NCI-H226 (cell line): ENCODE measurements at places on chromosomes 5 and 9.

- DNase-seq = peak; percentile 89
These were observed 6.0 kb upstream of the NEK6 start for GRCh38 chr9:124251605-124252378.

GRCh38 chr9:84169240-84169639 is 171.3 kb downstream of the SLC28A3 start:
- DNase-seq = peak; percentile 53

DNA sequence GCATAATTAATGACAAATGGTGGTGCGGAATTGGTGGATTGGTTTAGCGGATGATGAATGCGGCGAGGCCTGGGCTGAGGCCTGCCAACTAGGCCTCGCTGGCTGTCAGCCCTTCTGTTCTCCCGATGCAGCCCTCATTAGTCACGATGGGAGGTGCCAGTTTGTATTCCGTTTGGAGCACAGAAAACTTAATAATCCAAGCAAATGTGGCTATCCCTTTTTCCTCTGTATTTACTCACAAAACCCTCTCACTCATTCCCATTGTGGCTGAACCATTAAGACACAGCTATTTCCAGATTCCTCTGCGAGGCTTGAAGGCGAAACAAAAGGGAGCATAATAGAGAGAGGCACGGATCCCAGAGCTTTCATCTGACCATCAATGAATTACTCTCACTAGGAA is 114.3 kb downstream of the MVB12B start:
- no peak for DNase-seq

- DNase-seq = no peak
These were observed 622.3 kb downstream of the SEMA5A start for GRCh38 chr5:8923526-8923925.

DNA sequence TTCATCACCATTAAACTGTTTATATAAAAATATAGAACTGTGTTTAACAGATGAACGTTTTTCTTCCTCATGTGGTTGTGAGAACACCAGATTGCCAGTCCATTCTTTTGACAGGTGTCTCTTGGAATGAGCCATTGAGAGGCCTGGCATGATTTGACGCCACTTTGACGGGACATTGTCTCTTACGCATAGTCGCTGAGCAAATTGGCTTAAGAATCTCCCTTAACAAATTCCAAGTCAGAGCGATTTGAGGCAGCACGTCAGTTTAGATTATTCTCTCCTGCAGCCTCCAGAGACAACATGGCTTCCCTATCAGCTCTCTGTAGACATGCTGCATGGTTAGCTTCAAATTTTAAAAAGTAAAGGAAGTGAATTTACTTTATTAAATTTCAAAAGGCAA is 510.7 kb upstream of the ACO1 start:
- no peak for DNase-seq

DNA sequence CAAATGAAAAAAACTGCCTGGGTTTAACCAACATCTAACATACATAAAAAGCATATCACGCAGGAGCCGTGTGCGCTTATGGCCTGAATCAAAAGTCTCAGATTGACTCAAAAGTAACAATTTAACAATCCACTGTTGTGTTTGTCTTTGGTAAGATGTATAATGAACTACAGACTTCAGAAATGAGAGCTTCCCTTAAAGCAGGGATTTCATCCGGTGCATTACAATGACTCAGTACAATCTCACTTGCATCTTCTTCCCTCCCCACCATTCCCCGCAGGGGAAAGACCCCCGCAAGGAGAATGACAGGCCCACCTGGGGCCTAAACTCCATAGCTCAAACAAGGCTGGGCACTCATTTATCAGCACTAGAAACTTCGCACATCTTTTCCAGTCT is 1.4 kb downstream of the ZFR start:
- DNase-seq = no peak

GRCh38 chr5:122076669-122077365 is 1.2 kb downstream of the LOX start:
- peak; percentile 71 for DNase-seq

DNA sequence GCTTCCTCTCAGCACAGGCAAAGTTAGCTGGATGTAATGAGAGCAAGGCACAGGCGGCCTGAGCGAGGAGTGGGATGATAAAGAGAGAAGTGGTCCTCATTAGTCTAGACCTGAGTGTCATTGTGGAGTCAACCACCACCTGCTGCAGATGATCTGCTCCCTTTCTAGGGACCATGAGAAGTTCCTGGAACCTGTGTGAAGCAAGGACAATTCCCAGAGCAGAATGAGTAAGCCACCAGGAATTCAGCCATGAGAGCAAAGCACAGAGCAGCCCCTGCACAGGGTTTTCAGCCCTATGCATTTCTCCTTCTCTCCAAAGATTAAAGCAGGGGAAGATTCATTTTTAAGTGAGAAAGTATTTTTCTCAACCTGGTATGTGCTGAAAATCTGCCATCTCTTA is 146.8 kb upstream of the SPEF2 start:
- no peak for DNase-seq

DNA sequence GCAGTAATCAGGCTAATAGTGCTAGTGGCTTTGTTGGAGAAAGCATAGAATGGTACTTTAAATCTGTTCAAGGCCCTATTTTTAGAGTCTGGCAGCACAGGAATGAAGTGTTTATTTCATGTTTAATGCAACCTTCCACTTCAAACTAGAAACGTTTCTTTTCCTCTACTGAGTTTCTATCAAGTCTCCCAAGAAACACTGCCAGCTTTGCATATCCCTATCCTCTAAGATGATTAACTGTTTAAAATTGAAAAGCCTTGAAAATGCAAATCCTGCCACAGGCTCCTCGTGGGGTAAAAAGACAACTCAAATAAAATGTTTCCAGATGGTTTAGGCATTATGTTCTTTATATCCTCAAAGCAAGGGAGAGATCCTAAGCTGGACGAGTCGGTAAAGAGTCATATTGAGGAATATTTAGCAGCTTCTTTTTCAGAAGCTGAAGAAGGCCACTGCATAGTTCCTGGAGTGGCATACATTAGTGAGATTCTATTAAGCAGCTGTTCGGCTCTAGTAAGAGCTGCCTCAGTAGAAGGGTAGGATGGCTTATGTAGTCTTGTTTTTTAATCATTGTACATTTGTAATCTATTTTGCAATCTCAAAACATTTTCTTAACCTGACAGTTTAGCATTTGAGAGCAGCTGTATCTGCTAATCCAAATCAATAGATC is 251.2 kb downstream of the CHSY3 start:
- no peak for DNase-seq

GRCh38 chr5:91059409-91059808 is 323.7 kb downstream of the ARRDC3 start:
- no peak for DNase-seq

DNA sequence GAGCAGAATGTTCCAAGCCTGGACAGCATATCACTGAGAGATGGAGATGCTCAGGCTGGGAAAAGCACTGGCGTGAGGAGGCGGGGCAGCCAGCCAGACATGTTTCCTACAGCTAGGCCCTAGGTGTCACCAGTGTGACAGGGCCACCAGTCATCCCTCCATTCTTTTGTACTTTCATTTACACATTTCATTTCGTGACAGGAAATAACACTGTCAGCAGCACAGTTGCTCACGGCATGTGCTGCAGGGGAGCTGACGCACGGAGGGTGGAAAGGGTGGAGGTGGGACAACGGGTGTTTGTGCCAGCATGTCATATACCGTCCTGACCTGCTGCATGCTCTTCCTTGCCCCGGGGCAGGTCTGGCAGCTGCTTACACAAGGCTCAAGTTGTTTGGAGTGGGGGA is 14.8 kb upstream of the CEMIP2 start:
- no peak for DNase-seq

- peak; percentile 90 for DNase-seq
These were observed 23.2 kb downstream of the SLC46A2 start for GRCh38 chr9:112867275-112867991.

DNA sequence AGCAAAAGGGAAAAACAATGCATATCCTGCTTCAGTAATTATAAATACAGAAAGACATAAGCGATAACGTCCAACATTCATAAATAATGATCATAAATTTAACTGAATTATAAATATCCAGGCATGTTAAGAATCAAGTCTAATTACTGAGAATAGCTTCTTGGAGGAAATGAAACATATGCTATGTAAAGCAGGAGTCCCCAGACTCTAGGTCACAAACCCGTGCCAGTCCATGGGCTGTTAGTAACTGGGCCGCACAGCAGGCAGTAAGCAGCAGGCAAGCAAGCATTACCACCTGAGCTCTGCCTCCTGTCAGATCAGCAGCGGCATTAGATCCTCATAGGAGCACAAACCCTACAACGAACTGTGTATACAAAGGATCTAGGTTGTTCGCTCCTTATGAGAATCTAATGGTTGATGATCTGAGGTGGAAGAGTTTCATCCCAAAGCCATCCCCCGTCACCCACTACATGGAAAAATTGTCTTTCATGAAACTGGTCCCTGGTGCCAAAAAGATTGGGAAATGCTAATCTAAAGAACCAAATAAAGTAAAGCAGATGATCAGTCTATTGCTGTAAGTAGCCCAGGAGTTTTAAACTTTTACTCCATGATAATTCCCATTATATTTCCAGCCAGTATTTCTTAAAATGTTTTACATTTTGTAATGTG is 50.4 kb downstream of the CERT1 start:
- DNase-seq = no peak

DNA sequence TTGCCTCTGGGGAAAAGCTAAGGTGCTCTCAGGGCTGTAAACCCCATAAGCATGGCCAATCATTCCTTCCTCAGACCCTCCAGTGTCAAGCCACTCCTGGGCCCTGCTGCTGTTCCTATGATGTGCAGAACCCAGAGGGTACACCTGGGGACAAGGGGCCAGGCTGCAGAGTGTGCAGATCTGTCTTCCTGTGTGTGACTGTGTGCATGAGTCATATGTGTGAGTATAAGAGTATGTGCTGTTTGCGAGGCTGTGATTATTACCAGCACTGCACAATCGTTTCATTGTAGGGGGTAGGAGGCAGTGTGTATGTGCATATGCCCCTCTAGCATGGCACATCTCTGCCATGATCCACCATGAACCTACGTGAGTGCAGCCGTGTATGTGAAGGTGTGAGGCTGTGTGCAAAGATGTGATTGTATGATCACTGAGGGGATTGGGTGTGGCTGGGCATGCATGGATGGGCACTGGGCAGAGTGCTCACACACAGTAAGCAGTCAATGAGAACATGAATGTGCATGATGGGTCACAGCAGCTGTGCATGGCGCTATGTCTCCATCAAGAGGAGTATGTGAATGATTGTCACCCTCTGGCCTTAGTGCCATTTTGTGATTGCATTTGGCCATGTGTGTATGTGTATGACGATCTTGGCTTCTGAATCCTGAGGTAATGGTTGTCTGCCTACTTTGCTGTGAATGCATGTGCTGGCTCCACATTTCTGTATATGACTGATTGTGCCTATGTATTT is 2.4 kb upstream of the OR1K1 start:
- DNase-seq = no peak

- no peak for DNase-seq
These were observed 229.0 kb upstream of the PANK3 start for GRCh38 chr5:168808051-168808616.

GRCh38 chr9:121601194-121601593 is 50.2 kb upstream of the DAB2IP start:
- no peak for DNase-seq

- DNase-seq = no peak
These were observed 119.7 kb upstream of the RUSC2 start for GRCh38 chr9:35370241-35370640.

- no peak for DNase-seq
These were observed 4.4 kb downstream of the NDST1 start for GRCh38 chr5:150512368-150512747.
